ENCODE measurements at places on chromosomes 5 and 9. TPM values are rescaled to one million over a fixed set of nuclear protein-coding genes. Genes with fewer than 3 reads are reported as not detected.

- DNase-seq: no peak
Measured at GRCh38 chr5:103466495-103466894, 96.1 kb downstream of the NUDT12 start.

PCDHB5 gene
- total RNA-seq: 0.08 TPM

GRCh38 chr5:14267166-14267838 is 124.2 kb downstream of the TRIO start:
- DNase-seq: no peak

- peak; percentile 52 for DNase-seq
Measured at GRCh38 chr9:32551276-32552051, 663 bp upstream of the SMIM27 start.

DNA sequence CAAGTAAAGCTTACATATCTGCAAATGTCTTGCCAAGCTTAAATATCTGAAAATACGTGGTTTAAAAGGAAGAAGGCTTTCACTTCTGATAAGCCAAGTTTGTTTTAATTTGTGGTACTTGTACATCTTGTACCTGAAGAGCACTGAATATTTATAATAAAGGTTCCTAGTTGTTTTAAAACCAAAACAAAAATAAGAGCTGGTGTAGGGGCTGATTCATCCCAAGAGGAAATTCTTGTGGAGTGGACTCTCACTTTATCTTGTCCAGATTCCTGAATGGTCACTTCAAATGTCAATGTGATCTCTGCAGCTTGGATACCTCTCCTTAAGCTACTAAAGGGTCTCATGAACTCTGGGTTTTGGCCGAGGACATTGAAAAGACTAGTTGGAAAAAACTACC is 29.5 kb downstream of the MAMDC2 start:
- DNase-seq: no peak

C9orf50 gene
- not detected for total RNA-seq

DNA sequence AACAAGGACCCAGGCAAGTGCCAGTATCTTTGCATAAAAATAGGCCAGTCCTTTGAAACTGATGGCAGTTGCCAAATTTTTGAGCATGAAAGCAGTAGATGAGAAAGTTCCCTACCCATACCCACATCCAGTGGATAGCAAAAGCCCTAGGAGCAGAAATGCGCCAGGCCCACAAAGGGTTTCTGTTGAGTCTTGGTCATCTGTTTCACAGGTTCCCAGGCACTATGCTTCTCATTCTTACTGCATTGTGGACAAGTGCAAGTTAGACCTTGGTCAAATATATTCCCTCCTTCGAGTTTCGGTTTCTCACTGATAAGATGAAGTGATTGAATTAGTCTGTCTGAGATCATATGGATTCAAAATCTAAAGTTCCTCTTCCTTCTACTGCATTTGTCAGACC is 152.3 kb downstream of the NR3C1 start:
- no peak for DNase-seq

GRCh38 chr5:140013536-140013935 is 29.6 kb downstream of the NRG2 start:
- no peak for DNase-seq

- DNase-seq: no peak
Measured at GRCh38 chr5:45604092-45604491, 92.1 kb downstream of the HCN1 start.

TNFAIP8 gene
- 8.0 TPM for total RNA-seq

DNA sequence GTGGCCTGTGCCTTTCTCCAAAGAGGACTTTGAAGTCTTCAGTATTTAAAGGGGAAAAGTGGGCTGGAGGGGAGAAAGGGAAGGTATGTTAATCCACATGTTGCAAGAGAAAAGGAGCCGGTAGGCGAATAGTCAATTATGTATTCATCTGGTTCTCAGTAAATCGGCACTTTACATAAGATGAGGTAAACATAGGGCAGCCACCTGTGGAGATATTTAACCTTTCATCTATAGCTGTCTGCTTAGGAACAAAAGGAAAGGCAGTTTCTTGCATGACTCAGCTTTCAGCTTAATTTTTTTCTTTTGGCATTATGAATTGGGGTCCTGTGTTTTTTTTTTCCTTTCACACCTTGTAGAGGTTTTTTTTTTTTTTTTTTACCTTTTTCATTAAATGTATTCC is 42.2 kb downstream of the FGD3 start:
- DNase-seq: no peak

SHISAL2B gene
- total RNA-seq: not detected

- no peak for DNase-seq
Measured at GRCh38 chr5:4704951-4705350, 435.2 kb upstream of the ADAMTS16 start.

DNA sequence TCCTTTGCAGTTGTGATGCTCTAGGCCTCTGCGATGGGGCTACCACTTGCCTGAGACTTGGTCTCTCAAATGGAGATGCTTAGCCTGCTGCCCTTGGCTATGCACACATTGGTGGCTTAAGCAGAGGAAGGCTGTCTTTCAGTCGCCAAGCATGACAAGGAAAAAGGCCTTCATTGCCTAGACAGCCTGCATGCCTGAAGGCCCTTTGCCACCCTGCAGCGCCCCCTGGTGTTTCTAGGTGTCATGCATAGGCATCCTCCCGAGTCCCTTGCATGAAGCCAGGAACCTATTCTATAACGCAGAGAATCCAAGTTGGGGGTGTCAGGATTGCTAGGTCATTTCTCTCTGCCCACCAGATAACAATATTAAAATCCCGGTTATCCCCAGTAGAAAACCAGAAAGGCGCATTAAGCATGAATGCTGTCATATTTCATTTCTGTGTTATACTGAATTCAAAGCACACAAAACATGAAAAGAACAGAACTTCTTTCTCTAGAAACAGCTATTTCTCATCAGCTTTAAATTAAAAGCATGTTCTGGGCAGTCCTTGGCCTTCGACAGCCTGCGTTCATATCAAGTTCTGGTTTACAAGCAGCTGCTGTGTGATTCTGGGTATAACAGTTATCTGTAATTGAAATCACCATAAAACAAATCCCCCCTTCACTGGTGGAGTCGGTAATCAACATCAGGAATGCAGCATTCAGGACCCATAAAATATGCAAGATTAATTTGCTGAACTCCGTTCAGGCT is 59.7 kb upstream of the TRPC7 start:
- DNase-seq: peak; percentile 25

DNA sequence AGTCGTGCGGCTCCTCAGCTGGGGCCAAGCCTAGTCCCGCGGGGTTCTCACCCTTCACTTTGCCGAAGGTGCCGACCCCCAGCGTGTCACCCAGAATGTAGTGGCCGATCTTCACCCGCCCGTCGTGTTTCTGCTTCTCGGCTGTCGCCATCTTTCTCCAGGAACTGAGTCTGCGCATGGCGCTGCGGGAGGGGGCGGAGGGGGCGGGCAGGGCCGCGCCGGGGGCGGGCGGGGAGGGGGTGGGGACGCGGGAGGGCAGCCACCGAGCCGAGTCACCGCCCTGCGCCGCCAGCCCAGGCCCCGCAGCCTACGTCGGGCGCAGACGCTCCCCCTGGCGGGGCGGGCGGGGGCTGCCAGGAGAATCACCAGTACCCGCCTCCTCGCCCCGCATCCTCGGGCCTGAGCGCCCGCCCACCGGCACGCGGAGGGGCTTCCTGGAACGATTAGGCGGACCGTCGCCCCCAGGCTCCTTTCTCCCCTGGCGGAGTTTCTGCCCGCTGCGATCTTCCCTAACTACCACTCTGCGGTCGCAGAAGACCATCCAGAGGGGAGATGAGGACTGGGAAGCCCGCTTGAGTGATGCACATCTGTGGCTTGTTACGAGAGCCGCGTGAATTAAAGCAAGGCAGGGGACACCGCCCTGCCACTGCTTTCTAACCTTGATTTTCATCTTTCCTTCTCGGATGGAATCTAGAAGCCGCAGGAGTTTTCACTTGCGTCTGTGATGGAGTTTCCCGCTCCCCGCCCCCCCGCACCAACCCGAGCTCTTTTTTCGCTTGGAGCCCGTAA is at the start of gene PRKAA1:
Gene PRKAA1 (minus strand): TSS at position 363 of the 789 bp plus-strand sequence. CDS start 185 bp downstream, at position 178.
- DNase-seq: peak; percentile 53

- no peak for DNase-seq
Measured at GRCh38 chr5:83072966-83073365, 4.2 kb downstream of the TMEM167A start.

GRCh38 chr5:91332267-91333045 is 50.7 kb downstream of the ARRDC3 start:
- DNase-seq: peak; percentile 38

FAM81B gene
- total RNA-seq: not detected

DNA sequence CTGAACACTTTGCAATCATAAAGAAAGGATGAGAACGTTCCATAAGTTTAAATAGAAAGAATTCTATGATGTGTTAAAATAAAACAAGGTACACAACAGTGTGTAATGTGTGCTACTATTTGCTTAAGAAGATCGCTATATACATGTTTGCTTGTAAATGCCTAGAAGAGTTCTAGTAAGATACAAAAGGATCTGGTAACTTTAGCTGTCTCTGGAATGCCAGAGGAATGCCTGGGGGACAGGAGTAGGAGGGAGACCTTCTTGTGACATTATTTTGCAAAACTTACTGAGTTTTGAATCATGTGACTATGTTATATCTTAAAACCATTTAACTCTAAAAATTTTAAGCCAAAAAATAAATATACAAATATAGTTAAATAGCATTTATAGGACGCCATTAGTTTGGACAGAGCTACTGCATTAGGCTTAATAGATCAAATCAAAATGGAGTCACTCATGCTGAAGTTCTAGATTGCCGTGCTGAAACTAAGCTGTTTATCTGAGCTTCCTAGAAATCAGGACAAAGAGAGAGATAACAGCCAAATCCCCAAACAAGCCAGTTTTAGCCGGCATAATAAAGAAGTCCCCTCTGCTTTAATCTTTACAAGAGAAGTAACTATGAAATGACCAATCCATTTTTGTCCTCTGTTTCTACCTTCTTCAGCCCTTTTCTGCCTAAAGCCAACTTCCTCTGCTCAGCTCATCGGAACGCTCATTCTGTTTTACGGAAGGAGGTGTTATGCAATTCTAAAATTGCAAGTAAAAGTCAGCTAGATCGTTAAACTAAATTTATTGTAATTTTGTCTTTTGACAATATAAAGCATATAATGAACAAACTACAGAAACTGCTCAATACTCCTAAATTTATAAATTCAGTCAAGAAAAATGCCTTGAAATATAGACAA is 44.8 kb downstream of the LIX1 start:
- no peak for DNase-seq

DNA sequence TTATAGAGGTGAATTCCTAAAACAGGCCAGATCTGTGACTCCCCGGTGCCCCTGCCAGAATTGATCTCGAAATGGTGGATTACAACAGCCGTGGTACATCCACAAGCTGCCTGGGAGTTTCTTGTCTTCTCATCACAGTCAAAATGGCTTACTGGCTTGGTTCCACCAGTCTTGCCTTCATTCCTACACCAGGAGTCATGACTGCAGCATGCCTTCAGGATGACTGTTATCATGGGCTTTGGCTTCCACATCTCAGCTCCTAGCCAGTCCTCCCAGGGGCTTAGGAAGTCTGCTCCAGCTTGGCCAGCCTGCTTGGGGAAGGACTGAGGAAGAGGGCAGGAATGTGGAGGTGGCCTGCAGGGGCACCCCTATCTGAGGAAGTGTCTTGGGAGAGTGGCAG is 132.9 kb upstream of the NR3C1 start:
- DNase-seq: peak; percentile 10

ZFP37 gene
- total RNA-seq: 1.1 TPM

DNA sequence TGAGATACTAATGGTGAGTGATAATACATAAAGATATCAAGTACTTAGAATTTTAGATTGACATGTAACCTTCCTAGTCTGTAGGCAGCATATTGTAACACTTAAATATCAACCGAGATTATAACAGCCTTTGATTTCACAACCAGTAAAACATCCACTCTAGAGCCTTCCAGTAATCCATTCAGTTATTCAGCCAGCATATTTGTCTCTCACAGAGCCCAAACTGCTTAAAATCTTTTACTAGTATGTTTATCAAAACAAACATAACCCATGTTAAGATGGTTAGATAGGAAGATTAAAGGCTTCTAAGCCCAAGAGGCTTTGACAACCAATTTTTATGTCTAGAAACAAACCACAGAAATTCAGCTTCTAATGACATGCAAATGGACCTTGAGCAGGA is 177.9 kb upstream of the FST start:
- no peak for DNase-seq

ARID3C gene
- 0.33 TPM for total RNA-seq
